Activated CD4-positive, alpha-beta T cell treated with anti-CD3 and anti-CD28 coated beads, Interleukin-2, amount 50 U/mL, for 16 hours (primary cell): ENCODE measurements at places on chromosomes 6 and 20.

DNA sequence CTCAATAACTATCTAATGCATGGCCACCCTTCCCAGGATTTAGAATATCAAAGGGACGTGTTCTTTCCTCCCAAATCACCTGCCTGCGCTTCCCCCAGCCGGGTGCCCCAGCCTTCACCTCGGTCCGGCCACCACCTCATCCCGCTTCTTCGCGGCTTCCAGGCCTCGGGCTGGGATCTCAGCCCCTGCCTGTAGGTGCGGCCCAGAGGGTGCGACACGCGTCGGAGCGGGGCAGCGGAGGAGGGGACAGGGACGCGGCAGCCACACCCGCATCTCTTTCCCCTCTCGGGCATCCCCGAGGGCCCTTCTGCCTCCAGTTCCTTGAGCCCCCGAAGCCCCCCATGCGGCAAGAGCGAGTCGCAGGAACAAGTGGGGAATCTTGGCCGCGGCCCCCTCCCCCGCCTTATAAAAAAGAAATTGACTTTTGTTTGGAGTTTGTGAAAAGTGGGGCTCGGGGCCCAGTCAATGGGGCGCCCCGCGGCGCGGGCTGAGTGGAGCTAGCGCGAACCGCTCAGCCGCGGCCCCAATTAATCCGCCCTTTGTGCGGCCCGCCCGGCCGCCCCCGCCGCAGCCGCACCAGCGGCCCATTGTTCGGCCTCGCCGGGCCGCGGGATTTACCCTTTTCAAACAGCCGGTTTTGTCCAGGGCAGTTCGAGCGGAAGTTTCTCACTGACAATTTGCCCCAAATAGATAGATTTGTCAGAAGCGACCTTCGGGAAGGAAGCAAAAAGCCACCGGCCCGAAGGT, 8.4 kb upstream of the NR2E1 start:
- no peak for DNase-seq

DNA sequence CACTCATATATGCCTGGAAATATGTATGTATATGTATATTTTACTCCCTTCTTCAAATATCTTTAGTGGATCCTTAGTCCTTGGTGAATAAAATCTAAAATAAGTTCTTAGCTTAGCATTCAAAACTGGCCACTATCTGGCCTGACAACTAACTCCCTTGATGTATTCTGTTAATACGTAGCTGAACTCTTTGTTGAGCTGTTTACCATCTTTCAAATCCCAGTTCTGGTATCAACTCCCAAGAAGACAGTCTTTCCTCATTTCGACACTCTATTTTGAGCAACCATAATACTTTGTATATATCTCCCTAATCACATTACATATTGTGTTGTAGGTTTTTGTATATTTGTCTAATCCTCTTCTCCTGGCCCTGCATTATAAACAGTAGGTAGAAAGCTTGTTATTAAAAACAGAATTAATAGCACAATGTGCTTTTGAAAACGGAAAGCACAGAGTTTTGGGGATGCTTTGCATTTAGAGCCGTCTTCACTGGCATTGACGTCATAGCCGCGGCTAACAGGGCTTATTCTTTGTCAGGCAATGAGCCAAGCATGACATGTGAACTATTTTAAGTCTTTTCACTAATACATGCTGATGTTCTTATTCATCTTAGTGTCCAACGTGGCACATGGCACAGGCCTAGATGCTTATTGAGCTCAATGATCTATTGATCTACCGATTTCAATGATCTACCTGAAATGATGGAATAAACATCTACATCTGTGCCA, 47.2 kb upstream of the CCN2 start:
- DNase-seq = no peak

DNA sequence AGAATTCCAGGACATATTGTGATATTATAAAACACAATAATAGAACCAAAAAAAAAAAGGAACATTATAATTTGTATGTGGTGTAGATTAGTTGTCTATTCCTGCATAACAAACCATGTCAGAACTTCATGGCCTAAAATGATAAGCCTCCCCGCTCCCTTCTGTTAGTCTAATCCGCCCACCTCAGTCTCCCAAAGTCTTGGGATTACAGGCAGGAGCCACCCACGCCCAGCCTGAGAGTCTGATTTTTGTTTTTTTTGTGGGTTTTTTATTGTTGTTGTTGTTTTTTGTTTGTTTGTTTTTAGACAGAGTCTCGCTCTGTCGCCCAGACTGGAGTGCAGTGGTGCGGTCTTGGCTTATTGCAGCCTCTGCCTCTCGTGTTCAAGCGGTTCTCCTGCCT, 61.1 kb upstream of the C20orf144 start:
- DNase-seq = no peak

GRCh38 chr20:237929-238328, 10.9 kb downstream of the DEFB129 start:
- peak; percentile 58 for DNase-seq

GRCh38 chr6:159172091-159172491, 2.9 kb downstream of the FNDC1 start:
- no peak for DNase-seq

DNA sequence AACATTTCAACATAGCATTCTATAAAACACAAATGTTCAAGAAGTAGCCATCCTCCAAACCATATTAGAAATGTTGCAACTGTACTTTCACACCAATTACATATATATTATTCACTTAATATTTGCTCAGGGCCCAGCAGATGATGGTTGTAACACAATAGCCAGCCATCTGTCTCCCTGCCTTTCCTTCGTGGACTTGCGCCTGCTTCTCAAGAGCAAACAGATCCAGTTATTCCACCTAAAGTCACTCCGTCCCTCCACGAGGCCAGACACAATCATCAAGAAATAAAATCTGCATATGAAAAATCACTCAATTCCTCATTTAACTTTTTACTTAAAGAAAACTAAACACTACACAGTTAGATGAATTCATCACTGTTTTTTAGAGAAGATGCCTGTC, 160.4 kb downstream of the RALGAPA2 start:
- no peak for DNase-seq
